Cardiac septum (tissue), 1 donor: ENCODE measurements at places on chromosomes 3 and 15.
A peak's percentile ranks its signal among the peaks of the same experiment; 100 is the strongest.

DNA sequence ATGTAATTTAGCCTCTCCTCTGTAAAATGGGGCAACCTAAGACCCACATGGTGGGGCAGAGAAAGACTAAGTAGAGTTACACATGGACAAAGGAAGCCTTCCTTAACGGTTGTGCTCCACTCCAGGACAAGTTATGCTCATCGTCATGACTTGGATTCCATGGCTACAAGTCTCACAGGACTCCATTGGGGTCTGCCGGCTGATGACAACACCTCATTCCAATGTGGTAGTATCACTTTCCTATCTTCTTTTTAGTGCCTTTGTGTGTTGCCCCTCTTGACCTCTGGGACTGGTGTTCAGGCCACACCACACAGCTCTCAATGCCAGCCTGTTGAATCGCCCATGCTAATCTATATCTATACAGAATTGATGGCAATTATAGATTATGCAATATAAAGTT lies 181.3 kb upstream of the WNT5A start:
- DNase-seq: no peak

DNA sequence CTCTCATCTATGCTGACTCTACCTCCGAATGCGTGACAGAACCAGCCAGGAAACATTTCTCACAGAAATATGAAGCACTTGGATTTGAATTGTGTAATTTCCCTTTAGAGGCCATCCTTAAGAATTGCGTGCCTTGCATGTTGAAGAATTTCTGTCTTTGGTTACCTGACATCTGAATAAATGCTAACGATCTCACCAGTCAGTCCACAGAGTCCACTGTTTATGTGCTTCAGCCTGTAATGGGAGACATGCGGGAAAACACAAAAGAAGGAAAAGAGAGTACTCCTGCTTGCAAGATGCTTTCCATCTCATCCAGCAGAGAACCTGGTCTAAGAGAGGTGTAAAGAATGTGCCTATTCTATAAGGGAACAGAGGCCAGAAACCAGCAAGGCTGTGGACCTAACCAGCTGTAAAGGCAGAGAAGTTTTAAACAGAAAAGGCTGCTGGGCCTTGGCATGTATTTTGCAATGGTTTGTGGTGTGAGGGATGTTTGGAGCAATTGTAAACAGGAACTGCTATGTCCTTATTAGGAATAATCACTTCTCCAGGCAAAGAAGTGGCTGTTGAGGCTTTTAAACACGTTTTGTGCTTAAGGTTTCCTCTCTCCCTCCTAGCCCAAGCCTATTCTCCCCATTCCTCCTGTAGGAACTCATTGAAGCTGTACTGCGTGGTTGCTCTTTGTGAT lies 36.4 kb upstream of the BOC start:
- DNase-seq: no peak

GRCh38 chr15:94453227-94453988 lies 222.0 kb downstream of the MCTP2 start:
- no peak for DNase-seq

- DNase-seq: peak; percentile 46
Measured at GRCh38 chr3:14768881-14769280, 49.9 kb upstream of the FGD5 start.

DNA sequence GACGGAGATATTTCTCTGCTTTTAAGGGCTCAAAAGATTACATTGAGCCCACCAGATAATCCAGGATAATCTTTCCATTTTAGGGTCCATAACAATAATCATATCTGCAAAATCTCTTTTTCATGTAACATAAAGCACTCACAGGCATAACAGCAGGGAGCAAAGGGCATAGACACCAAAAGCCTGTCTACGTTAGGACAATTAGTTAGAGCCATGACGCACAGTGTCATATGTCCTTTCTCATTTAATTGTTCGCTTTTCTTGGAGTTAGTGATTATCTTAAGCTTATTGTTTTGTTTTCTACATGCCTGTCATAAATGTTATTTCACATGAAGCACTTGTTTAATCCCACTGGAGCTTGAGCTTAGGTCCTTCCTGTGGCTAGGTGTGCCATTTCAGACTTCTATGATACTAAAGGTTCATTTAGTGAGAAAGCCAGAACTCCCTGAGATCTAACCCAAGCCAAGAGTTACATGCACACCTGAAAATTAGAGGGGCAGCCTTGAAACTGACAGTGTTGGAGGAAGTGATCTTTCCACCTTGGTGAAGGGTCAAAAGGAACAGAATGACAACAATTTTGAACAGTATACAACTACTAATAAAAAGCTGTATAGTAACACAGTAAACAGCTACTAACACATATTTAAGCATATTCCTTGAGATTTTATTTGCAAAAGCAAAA lies 11.7 kb upstream of the HHATL start:
- no peak for DNase-seq

GRCh38 chr3:51382076-51382745 lies 2.9 kb upstream of the MANF start:
- peak; percentile 50 for DNase-seq

GRCh38 chr3:189304465-189305351 lies 132.9 kb downstream of the TPRG1 start:
- DNase-seq: no peak

GRCh38 chr15:42159381-42160015 lies 3.1 kb upstream of the PLA2G4F start:
- DNase-seq: peak; percentile 77

DNA sequence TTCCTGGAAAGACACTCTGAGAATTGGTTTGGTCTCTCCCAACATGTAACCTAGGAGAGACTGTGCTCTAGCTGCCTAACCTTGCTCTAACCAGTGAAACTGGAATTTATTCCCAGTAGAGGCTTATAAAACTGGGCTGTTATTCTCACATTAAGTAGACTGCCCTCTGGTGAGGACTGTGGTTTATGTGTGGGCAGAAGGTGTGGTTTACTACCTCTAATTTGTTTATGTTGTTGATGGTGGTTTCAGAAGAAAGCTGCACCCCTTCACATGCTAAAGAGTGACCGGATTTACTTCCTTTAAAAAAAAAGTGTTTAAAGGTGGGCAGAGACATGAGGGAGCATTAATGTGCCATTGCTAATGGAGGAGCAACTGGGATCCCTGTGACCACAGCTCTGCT lies 273.2 kb downstream of the MECOM start:
- no peak for DNase-seq

- no peak for DNase-seq
Measured at GRCh38 chr3:109910772-109911171, 573.4 kb upstream of the DPPA4 start.

DNA sequence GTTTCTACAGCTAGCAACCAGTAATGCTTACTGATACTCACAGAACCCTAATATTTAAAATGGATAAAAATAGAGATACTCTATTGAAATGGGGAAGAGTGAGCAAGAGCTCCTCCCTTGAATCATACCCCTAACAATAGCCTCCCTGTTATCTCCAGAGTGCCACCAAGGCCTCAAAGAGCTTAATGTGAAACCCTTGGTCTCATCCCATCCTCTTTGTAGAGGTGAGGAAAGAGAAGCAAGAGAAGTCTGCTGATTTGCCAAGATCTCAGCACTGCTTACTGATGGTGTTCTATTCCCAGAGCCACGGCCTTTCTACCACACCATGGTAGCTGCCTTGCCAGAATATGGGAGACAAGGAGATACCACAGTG lies 463.4 kb upstream of the PROK2 start:
- no peak for DNase-seq

GRCh38 chr3:138726946-138727730 lies 107.6 kb downstream of the PIK3CB start:
- no peak for DNase-seq

DNA sequence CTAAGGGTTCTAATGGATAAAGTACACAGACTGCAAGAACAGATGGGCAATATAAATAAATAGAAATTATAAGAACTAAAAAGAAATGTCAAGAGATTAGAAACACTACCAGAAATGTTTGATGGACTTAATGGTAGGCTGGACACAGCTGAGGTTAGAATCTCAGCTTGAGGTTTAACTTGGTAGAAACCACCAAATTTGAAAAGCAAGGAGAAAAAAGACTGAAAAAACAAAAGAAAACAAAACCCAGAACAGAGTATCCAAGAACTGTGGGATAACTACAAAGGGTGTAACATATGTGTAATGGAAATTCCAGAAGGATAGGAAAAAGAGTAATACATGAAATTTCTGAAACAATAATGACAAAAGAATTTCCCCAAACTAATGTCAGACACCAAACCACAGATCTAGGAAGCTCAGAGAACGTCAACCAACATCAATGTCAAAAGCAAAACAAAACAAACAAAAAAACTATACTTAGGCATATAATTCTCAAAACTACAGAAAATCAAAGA lies 35.0 kb downstream of the RFX7 start:
- no peak for DNase-seq

DNA sequence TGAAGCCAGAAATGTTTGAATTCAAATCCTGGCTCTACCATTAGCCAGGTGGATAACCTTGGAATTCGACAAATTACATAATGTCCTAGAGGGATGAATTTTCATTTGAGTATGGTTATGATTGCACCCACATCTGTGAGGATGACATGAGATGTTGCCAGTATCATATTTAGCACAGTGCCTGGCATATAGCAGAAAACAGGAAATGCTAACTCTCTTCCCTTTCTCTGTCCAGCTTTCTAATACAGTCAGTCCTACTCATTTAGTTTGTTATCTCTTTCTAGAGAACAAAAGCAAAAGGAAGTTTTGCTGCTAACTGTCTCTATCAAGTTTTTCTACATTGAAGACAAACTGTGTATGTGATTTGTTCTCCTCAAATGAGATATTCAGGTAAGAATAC lies 231.7 kb downstream of the CPNE4 start:
- no peak for DNase-seq

DNA sequence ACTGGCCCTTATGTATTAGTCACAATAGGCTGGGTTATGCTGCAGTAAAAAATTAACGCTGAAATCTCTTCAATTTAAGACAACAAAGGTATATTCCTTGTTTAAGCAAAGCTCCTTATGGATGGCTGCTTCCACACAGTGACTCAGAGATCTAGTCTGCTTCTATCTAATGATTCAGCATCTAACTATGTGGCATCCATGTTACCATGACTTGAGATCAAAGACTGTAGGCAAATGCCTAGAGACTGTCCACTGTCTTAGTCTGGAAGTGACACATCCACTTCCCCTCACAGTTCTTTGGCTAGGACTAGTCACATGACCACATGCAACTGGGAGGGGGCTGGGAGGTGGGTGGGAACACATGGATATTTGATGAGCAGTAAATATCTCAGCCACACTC lies 61.3 kb upstream of the PSMD6 start:
- no peak for DNase-seq

DNA sequence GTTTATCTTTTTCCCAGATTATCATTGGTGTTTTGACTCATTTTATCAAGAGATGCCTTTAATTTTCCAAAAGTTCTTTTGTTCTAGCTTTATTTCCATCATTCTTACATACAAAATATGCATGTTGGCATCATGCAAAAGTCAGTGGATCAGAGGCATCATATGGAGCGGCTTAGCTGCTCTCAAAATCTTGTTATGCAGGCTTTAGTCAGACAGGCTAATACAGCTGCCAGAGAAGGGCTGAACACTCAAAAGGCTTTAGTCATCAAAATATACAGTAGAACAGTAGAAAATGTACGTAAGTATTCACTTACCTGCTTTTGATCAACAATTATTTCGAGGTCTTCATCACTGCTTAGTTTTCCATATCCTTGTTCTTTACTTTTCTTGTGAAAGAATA lies 65.5 kb downstream of the PEX5L start:
- DNase-seq: no peak

GRCh38 chr3:126469479-126469878 lies 6.2 kb downstream of the ZXDC start:
- no peak for DNase-seq

DNA sequence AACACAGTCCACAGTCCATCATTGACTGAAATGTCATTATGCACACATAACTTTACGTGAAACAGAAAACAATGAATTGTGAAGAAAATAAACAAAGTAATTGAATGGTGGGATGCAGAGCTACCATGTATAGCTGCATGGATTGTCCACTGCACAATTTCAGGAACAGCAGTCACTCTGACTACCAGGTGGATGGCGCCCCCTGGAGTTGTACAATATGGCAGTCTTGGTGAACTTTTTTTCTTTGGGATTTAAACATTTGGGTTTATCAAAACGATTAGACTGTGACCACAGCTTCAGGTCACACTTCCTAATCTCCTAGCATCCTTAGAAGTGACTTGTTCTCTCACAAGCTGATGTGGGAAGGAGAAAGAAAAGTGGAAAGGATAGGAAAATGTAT lies 48.9 kb upstream of the TCF12 start:
- no peak for DNase-seq

GRCh38 chr3:71581457-71582035 lies 2.0 kb downstream of the FOXP1 start:
- peak; percentile 83 for DNase-seq
